CD4-positive, CD25-positive, alpha-beta regulatory T cell (primary cell): ENCODE measurements at places on chromosomes 1 and 21.

- DNase-seq = no peak
Measured at GRCh38 chr1:40439247-40439646, 11.0 kb upstream of the ZFP69B start.

GRCh38 chr1:174408146-174408545 is 39.6 kb upstream of the GPR52 start:
- no peak for DNase-seq

- DNase-seq = no peak
Measured at GRCh38 chr1:228453022-228453560, 34.1 kb upstream of the RNF187 start.

DNA sequence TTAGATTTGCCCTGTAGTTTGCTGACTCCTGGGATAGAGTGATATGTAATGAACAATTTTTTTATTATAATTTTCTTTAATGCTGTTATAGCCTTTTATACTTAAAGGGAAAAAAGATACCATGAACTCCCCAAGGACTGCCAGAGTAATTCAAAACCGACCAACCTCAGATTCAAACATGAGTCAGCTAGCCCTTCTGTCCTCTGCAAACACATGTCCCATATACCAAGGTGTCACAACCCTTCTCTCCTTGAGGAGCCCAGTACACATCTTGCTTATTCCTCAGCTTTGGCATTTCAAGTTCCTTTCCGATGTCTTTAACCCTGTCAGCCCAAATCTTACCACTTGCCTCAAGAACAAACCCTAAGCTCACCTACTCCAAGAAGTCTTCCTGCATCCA is 184.9 kb downstream of the KCNH1 start:
- no peak for DNase-seq

- no peak for DNase-seq
Measured at GRCh38 chr1:226618380-226618779, 69.8 kb downstream of the STUM start.

DNA sequence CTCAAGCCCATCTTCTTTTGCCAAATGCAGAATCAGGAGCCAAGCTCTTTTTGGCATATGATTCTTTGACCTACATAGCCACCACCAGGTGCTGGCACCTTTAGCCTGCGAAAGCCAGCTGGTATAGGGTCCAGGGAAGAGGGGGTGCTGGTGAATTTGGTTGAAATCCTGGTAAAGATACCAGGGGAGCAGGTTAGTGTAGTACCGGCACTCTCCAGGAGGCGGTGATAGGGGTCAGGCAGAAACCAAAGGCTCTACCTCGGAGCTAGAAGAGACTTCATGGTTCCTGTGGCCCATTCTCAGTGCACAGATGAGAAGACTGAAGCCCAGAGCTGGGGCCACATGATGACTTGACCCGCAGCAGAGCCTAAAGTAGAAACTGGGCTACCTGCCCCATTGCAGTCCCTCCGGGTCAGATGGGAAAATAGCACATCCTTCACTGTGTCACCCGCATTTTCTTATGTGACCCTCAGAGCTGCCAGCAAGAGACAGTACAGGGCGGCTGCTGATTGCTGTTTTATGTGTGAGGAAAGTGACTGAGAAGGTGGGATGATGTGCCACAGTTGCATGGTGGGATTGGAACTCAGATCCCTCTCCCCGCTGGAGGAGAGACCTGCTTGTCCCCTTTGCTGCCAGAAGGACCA is 36.0 kb upstream of the IL19 start:
- peak; percentile 77 for DNase-seq

DNA sequence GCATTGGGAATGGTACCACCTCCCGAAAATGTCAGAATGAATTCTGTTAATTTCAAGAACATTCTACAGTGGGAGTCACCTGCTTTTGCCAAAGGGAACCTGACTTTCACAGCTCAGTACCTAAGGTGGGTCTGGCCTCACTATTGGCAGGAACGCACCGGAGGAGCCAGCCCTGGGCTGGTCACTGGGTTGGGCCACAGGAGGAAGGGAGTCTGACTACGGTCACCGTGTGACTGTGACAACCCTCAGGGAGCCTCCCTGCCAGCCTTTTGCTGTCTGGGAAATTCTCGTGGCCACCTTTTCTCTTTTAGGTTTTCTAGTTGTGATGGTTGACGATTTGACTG is 2.2 kb downstream of the IL10RB start:
- no peak for DNase-seq

DNA sequence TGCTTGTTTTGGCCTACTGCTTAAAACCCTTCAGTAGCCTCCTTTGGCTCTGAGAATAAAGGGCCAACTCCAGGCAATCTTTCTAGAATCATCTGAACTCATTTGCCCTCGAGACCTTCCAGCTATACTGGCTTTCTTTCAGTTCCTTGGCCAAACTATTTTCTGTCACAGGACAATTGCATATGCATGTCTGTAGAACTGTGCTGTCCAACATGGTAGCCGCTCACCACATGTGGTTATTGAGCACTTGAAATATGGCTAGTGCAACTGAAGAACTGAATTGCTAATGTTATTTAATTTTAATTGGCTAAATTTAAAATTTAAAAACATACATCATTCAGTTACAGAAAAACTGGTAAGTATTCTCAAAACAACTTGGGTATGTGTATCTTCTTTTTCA is 14.3 kb upstream of the GNL2 start:
- DNase-seq = no peak

GRCh38 chr1:5985250-5985649 is 7.0 kb downstream of the NPHP4 start:
- DNase-seq = no peak

GRCh38 chr1:208216062-208216461 is 28.1 kb downstream of the PLXNA2 start:
- no peak for DNase-seq

DNA sequence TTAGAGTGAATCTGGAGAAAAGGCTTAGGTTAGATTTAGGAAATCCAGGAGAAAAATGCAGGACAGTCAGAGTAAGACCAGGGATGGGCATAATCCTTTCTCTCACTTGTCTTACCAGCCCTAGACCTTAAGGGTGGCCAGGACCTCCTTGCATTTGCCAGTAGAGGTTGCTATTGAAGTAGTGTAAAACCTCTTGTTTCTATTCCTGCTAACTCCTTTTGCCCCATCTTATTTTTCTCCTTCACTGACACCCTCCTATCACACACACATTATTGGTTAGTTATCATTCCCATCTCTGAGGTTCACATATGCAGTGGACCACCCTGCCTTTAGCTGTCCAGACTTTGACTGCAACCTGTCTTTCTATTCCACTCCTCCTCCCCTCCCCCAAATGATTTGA is 75.0 kb upstream of the MACF1 start:
- peak; percentile 4 for DNase-seq

GRCh38 chr1:16048573-16049189 is 5.1 kb downstream of the CLCNKB start:
- no peak for DNase-seq

GRCh38 chr1:116087628-116088027 is 23.6 kb upstream of the MAB21L3 start:
- no peak for DNase-seq

DNA sequence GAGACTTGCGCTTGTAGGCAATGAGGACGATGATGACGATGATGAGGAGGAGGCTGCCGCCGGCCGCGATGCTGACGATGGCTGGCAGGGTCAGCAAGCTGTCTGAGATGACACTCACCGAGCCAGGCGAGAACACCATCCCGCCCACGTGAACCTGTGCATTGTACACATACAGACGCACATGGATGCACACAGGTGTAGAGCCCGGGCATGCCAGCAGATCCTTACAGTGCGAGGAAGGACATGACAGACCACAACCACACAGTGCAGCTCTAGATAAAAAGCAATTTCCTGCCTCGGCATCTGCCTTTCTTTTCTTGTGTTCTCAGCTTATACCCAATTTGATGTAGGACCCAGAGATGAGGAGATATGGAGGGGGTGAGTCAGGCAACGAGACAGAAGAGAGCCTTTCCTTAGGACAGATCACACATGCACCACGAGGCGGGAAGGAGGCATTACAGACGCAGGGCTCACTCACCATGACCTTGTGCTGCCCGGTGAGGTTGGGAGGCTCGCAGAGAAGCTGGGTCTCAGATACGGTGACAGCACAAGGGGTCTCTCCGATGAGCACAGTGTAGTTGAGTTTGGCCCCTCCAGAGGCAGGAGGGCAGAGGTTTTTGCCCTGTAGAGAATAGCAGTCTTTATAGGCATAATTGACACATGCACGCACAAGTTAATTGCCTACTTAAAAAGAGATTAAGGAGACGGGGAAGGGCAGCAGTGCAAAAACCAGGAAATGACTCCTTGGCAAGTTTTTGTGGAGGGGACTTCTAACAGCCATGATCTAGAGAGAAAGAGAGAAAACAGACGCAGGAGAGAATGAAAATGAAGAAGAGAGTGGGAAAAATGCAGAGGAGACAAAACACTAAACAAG is 133.9 kb upstream of the CD34 start:
- DNase-seq = no peak

- DNase-seq = peak; percentile 23
Measured at GRCh38 chr1:45608175-45609156, 15.4 kb downstream of the CCDC17 start.

- DNase-seq = no peak
Measured at GRCh38 chr1:38231941-38232340, 185.3 kb upstream of the POU3F1 start.

- DNase-seq = no peak
Measured at GRCh38 chr1:156947818-156948525, 27.5 kb downstream of the LRRC71 start.

- no peak for DNase-seq
Measured at GRCh38 chr1:196193896-196194559, 414.2 kb downstream of the KCNT2 start.

GRCh38 chr1:14769486-14770274 is 171.2 kb downstream of the KAZN start:
- no peak for DNase-seq
